ENCODE measurements at places on chromosomes 4 and X.
A peak's percentile ranks its signal among the peaks of the same experiment; 100 is the strongest.

- no peak for DNase-seq
These were observed 40.0 kb upstream of the PDGFRA start for GRCh38 chr4:54189140-54189539.

DNA sequence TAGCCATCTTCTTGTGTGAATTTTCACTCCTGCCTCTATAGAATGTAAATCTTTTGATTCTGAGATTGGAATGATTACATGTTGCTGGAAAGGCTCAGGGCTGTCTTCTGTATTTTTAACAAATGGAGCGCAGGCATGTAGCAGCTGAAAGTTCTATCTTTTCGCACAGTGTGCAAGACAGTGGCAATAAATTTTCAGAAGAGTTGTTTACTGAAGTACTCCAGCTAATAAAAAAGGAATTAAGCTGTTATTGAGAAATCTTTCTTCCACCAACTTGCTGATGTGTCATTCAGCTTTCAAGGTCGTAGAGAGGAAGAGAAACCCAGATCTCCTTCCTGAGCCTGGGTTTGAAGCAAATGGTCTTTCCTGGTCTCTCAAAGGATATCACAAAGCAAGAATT, 122.0 kb upstream of the PUDP start:
- DNase-seq, result no peak

DNA sequence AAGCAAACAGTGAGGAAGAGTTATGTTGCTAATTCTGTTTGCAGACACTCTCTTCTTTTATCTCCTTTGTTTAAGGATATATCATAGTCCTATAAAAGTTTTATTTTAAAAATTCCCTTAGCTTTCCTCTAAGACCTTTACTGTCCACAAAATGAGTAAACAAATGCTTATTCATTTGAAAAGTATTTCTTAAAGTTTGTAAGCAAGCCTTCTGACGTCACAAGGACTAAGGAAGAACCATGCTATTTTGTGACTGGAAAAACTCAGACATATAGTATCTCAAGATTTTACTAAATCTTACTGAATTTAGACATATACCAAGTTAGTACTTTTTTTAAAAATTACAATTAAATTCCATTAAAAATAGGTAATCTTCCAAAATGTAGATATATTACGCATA, 5.2 kb upstream of the RBMXL3 start:
- no peak for DNase-seq

- DNase-seq, result no peak
These were observed 45.6 kb downstream of the SEL1L3 start for GRCh38 chr4:25817059-25817681.

GRCh38 chrX:16638533-16638932, 11.4 kb upstream of the S100G start:
- DNase-seq, result no peak

GRCh38 chr4:139815778-139816601, 150.4 kb downstream of the MGST2 start:
- peak; percentile 35 for DNase-seq

DNA sequence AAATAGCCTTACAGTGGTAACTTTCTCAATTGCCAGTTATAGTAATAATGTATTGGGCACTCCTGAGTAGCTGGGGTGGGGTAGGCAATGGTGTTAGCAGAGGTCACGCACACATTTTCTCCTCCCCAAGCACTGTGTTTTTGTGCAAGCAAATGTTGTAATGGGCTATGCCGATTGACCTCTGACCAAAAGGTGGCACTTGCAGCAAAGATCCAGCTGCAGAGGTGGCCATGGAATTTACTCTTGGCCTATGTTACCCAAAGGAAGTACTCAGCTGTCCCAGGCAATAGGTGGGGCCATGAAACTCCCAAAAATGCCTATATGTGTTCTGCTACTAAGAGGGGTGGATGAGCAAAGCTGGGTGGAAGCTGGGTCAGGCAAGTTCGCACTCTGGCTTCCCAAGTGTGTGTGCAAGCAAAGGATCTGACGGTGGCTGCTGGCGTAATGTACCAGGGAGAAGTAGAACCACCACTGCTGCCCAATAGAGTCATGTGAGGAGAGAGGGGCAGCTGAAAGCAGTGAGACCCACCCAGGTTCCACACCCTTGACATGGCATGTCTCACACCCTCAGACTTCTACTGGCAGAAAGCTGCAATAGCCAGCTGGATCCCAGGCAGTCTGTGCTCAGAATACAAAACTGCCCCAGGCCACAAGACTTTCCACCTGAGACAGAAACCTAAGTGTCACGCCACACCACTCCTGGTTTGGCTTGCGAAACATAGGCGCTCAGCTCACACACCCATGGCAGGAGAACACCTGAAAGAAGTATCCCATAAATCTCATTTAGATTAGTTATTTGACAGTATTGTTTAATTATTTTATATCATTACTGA, 353.3 kb upstream of the EMCN start:
- no peak for DNase-seq

- no peak for DNase-seq
These were observed 37.3 kb upstream of the TRIM2 start for GRCh38 chr4:153166716-153167501.

DNA sequence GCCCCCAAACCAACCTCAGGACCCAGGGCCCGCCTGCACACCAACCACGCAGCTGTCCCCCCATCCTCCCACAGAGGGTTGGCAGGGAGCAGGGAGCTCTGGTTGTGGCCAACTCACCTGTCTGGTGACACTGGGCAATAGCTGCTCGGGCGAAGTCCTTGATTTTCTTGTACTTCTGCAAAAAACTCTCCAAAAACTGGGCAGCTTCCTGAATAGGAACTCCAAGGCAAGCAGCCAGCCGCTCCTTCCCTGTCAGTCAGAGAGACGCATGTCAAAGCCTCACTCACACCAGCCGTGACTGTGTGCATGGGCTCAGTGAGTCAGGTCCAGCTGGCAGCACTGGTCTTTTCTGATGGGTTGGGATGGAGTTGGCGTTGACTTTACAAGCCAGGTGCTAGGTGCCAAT, 26.4 kb downstream of the NAT8L start:
- no peak for DNase-seq

- peak; percentile 47 for DNase-seq
These were observed 79.6 kb downstream of the SMIM20 start for GRCh38 chr4:25993395-25994185.

DNA sequence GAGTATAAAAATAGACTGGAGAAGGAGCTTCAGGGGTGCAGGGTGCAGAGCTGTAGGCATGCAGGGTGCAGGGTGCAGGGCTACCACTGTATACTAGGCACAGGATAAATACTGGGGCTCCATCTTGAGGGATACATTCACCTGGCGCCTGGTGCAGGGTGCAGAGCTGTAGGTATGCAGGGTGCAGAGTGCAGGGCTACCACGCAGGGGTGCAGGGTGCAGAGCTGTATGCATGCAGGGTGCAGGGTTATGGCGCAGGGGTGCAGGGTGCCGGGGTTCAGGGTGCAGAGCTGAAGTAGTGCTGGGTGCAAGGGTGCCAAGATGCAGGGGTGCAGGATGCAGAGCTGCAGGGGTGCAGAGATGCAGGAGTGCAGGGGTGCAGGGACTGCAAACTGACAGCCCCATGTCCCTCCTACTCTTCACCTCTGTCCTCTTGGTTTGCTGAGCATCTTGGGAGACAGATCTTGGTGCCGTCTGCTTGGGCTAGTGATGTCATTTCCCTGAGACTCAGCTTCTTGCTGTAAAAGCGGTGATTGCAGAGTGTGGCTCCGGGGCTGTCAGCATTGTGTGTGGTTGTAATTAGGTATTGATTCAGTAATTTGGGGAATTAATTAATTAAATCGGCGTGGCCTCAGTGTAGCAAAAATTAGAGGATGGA, 91.2 kb downstream of the ADRA2C start:
- DNase-seq, result no peak

GRCh38 chrX:43976205-43976604, 3.0 kb upstream of the NDP start:
- no peak for DNase-seq

GRCh38 chrX:617891-618290, 12.7 kb upstream of the SHOX start:
- no peak for DNase-seq

DNA sequence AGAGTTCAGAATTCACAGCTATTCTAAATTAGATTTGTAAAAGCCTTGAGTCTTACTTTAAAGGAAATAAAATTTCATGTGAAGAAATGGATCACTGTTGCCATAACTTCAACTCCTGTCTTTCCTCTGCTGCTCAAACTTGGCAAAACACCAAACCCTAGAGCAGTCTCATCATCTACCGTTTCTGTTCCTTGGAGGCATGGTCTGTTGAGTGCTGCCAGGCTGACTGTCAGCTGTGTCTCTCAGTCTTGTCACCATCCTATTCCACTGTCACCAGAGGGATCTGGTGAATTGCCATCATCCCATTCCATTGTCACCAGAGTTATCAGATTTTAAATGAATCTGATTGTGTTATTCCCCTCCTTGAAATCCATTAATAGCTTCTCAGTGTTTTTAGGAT, 55.6 kb downstream of the STIM2 start:
- no peak for DNase-seq

- no peak for DNase-seq
These were observed 18.8 kb downstream of the ATP1B4 start for GRCh38 chrX:120380699-120381098.

DNA sequence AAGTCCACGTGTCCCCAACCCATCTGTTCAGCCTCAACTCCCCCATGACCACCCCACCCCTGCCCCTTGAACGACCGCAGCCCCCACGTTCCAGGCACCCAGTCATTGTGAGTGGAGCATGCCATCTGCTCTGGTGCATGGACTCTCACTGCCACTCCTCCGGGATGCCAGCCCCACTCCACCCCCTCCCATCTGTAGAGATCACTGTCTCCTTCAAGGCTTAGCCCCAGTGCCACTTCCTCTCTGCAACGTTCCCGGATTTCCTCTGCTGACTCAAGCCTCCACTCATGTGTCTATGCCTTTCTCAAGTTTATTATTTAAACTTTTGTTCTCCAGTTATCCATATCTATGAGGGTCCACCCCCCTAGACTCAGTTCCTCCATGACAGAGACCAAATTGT, 54.0 kb downstream of the MAML3 start:
- DNase-seq, result no peak

GRCh38 chr4:20271950-20272349, 20.2 kb downstream of the SLIT2 start:
- DNase-seq, result no peak

- DNase-seq, result no peak
These were observed 134.0 kb downstream of the COL4A6 start for GRCh38 chrX:108304210-108304609.

- no peak for DNase-seq
These were observed 164.6 kb upstream of the BCOR start for GRCh38 chrX:40262157-40263013.

DNA sequence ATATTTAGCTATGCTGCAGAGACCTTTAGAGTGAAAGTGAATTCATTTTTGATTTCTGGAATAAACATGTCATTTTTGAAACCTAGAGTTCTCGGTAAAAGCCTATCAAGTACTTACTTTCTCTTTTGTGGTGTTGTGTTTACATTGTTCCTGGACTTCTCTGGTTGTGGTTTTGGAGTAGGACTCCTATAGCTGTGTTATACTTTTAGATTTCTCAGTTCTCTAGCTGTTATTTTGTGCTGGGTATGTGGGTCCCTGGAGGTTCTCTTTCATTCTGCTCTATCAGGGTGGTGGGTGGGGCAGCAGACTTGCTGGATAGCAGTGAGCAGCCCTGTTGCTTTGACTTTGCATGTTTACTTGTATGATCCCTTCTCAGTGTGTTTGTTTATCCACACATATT, 25.6 kb upstream of the MSMO1 start:
- no peak for DNase-seq

DNA sequence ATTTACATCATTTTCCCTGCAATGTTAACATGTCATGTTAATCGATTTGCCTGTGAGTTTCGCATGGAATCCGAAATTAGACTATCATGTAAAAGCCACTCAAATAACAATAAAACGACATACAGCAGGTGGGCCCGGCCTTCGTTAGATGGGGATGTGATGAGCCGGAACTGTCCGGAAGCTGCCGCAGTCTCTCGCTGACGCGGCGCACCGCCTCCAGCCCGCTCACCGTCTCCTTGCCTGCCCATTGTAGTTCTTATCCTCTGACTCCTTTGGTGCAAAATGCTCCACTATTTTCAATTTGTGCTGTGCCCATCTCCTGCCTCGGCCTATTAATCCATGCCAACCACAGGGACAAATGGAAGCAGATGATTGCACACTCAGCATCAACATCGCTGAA, 877.5 kb upstream of the TENM3 start:
- no peak for DNase-seq

GRCh38 chrX:136880003-136880451, 498 bp downstream of the RBMX start:
- peak; percentile 71 for DNase-seq

DNA sequence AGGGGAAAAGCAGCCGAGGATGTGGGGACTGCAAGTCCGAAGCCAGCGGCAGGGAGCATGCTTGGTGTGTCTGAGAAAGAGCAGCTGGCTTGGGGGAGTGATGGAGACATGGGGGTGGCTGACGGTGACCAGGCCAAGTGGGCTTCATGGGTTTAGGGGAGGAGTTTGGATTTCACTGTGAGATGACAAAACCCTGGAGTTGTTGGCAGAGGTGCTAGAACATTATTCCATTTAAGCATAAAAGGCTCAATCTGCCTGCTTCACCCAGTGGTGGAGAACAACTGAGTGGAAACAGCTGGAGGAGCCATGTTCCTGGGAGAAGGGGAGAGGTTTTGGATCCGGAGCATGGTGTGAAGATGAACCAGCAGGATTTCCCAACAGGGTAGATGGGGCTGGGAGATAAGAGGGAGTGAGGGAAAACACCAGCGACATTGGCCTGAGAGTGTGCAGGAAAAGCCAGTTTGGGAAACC, 318.0 kb upstream of the TAPT1 start:
- no peak for DNase-seq

DNA sequence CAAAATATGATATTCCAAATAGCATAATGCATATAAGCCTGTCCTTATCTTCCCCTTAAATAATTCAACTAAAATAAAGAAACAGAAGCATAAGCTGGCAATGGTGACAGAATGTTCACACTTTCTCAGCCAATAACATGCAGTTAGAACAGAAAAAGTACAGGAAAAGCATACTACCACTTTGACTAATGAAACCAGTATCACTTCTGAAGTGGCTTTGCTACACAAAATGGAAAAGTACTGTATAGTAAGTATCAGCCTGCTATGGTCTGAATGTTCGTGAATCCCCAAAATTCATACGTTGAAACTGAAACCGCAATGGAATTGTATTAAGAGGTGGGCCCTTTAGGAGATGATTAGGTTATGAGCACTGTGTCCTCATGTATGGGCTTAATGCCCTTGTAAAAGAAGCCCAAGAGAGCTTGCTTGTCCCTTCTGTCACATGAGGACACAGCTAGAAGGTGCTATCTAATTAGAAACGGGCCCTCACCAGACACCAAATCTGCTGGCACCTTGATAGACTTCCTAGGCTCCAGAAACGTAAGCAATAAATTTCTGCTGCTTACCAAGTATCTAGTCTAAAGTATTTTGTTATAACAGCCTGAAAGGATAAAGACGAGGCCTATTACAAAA, 102.6 kb downstream of the PRDM5 start:
- DNase-seq, result no peak
